Left colon (tissue), 2 donors: ENCODE measurements at places on chromosomes 6 and 20. TPM values are rescaled to one million over a fixed set of nuclear protein-coding genes. Genes with fewer than 3 reads are reported as not detected.
A peak's percentile ranks its signal among the peaks of the same experiment; 100 is the strongest.

The BPIFB1 gene
- total RNA-seq: not detected

DNA sequence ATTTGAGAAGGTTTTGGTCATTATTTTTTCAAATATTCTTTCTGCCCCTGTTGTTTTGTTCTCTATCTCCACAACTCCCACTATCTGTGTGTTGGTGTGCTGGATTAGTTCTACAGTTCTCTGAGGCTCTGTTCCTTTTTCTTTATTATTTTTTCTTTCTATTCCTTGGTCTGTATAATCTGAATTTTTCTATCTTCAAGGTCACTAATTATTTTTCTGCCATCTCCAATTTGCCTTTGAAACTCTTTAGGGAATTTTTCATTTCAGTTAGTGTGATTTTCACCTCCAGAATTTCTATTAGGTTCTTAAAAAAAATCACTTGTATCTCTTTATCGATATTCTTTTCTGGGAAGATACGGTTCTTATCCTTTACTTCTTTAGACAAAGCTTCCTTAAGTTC is 82.1 kb upstream of the GGTLC1 start:
- DNase-seq: no peak

The SLC22A16 gene
- total RNA-seq: not detected

DNA sequence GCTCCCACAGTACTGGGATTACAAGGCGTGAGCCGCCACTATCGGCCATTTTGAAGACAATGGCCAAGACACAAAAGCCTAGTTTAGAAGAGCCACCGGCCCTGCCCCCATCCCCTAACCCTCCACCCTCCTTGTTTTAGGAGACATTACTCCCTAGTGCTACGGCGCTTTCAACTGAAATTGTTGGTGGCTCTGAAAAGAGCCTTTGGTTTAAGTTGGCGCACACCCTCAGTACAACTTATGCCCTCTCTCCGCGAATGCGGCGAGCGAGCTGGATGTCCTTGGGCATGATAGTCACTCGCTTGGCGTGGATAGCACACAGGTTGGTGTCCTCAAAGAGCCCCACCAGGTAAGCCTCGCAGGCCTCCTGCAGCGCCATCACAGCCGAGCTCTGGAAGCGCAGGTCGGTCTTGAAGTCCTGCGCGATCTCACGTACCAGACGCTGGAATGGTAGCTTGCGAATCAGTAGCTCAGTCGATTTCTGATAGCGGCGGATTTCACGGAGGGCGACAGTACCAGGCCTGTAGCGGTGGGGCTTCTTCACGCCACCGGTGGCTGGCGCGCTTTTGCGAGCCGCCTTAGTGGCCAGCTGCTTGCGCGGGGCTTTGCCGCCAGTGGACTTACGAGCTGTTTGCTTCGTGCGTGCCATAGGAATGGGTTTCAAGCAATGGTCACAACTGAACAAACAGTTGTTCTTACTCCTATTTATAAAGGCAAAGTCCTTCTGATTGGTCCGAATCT is 114.9 kb upstream of the BTN3A2 start:
- DNase-seq: peak; percentile 77

DNA sequence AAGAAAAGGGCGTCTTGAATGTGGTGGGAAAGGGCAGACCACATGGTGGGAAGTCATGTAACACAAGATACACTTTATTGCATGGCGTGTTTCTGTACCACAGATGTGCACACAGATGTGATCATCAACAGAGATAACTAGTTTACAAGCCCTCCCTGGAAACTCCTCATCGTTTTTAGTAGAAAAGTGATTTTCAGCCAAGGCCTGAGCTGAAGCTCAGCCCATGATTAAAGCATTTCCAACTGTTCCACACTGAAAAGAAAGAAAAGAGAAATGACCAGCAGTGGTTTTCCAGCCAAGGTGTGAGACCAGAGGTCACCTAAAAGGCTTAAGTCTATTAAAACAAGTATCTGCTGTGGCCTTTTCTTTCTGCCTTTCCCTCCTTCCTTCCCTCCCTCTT is 463.9 kb upstream of the JAG1 start:
- DNase-seq: no peak

DNA sequence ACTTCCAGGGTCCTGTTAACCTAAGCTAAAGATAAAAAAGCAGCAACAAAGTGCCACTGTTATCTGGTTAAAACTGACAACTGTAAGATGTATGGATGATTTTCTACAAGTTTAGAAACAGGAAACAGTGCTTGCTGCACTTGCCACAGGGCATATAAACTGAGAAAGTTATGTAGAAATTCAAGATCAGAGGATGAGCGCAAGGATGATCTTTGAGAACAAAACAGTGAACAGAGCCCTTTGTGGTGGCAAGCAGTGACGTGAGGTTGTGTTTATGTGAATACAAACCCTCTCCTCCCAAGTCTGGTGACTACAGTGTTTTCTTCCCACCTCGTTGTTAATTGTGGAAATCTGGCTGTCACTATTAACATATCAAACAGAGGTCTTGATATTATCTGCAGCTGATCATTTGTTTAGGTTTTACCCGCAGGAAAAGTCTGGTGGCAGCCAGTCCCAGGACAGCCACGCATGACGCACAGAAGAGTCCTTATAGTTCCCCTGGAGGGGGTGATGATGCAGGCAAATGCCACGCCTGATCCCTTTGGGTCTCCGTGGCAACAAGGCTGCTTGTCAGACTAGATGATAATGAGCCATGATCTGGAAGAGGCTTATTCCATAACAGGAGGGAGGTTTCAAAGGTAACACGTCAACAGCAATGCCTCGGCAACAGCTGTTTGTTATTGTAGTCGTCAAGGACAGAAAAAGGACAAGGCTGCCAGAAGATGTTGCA is 43.1 kb upstream of the TNFAIP3 start:
- peak; percentile 66 for DNase-seq

DNA sequence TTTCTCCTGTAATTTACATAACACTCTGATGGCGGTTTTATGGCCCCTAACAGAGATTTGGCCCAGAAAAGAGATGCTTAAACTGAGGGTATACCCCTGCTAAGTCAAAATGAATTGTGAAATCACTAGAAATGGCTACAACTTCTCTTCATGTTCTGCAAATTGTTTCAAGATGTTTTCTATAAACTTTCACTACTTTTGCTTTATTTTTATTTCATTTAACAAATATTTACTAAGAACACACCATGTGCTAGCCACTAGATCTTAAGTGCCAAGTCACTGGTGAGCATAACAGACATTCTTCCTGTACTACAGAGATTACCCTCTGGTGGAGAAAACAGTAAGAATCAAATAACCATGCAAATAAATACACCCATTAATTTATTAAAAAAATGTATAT is 87.6 kb downstream of the KCNQ5 start:
- no peak for DNase-seq

DNA sequence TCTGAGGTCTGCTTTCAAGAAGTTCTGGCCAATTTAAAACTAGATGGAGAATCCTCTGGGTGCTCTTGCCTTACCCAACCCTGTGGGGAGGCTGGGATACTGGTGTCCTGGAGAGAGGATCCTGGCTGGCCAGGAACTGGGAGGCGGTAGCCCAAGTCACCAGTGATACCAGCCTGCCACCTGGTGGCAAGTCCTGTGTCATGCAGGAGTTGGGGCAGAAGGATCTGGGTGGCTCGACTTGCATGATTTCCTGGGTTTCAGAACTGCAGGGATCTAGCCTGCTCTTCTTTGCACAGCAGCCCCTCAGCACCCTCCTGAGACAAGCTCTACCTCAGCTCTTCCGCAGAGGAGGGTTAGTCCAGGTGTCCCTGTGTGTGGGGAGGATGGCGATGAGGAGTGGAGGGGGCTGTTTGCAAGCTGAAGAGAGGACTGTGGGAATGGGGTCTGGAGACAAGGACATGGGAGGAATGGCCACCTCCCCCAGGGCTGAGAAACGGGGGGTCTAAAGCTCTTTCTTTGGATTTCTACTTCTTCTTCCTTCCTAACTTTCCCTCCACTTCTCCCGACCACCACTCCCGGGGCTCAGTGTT is 4.2 kb downstream of the KCNK17 start:
- DNase-seq: peak; percentile 79

DNA sequence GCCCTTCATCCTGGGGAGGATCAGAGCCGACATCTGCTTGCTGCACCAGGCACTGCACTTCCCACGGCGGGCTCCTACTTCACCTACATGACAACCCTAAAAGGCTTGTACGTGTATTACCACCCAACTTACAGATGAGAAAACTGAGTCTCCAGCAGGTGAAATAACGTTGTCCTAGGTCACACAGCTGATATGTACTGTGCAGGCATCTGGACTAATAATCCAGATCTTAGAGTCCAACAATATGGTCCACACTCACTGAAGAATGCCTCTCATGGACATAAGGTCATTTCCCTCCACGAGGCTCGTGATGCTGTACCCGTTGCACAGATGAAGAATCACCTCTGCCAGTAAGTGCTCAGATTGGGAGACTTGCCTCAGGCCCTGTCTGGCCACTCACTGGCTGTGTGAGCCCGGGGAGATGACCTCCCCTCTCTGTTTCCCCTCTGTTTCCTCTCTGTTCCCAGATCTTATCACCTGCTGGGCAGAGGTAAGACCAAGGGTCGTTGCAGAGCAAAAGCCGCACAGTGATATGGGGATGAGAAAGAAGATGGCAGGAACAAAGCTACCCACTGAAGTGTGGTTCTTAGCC is 32.1 kb downstream of the TGM2 start:
- DNase-seq: peak; percentile 7

DNA sequence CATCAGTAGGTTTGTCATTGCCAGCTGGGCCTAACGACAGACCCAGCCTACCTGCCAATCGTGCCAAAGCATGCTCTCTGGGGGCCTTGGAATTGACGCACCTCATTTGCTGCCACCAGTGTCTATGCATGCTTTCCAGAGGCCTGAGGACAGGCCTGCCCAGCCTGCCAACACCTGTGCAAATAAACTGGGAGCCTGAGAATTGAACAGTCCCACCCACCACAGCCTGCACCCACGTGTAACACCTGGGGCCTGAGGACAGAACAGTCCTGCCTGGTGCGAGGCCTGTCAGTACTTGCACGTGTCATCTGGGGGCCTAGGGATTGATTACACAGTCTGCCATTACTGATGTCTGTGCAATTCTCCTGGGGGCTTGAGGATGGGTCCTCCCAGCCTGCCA is 6.2 kb upstream of the RNF217 start:
- DNase-seq: no peak

The TIAM2 gene
- 6.2 TPM for total RNA-seq

DNA sequence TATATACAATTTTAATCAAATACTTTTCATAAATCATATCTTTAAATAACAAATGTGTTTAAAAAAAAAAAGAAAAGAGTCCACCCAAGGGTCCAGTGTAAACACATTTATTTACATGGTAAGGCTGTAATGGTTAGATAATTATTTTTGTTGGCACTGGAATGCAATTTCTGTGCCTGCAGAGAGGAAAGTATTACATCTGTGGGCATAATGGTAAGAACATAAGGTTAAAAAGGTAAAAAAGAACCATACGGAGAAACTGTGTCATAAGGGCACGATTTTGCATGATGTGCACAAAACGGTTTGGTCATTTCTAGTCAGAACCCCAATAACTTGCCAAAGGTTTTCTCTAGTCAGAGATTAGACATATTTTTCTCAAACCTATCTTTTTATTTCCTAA is 54.3 kb downstream of the RWDD2A start:
- DNase-seq: no peak

- DNase-seq: peak; percentile 70
These were observed 177.0 kb downstream of the TTLL2 start for GRCh38 chr6:167501831-167502385.

The NNAT gene
- 3.4 TPM for total RNA-seq

DNA sequence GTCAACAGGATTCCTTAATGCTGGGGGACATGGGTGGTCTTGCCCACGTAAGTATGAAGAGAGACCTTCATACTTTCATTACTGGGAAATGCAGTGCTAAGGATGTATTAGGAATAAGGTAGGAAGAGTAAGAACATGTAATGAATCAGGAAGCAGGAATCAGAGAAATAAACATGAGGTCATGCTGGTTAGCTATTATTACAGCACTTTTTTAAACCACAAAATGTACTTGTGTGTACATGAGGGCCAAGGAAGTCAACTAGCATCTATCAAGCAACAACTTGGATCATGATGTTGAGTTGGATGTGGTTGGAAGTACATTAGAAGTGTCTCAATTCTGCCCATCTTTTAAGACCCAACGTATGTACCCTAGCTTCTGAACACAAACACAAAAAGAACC is 63.5 kb upstream of the E2F3 start:
- DNase-seq: no peak

GRCh38 chr20:56348746-56349145 is 10.0 kb upstream of the FAM210B start:
- DNase-seq: no peak

The MUCL3 gene
- total RNA-seq: not detected

DNA sequence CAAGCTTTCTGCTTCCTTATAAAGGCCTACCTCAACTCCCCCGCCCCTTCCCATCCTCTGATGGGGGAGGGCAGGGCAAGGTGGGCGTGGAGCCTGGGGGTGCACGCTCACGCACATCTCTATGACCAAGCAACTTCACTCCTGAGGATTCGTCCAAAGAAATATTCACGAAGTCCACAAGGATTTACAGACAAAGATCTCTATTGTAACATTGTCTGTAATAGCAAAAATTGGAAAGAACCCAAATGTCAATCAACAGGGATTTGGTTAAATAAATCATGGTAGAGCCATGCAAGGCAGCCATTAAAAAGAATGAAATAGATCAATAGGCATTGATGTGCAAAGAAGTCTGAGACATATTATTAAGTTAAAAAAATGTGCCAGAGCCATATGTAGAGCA is 130.4 kb upstream of the AFDN start:
- DNase-seq: no peak

GRCh38 chr6:38337819-38338465 is 301.8 kb downstream of the BTBD9 start:
- DNase-seq: no peak

- no peak for DNase-seq
These were observed 50.2 kb downstream of the STK35 start for GRCh38 chr20:2151858-2152281.

DNA sequence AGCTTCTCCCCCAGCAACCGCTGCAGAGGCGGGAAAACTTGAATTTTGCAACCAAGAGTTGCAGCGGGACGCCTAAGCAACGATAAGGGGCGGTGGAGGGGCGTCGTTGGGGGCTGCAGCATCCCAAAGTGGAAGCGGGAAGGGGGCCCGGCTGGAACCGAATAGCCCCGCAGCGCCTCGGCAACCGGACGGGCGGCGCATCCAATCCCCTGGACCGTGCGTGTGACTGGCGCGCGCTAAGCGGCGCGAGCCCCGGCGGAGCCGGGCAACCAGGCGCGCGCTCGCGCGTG is 670 bp upstream of the PARD6B start:
- no peak for DNase-seq

DNA sequence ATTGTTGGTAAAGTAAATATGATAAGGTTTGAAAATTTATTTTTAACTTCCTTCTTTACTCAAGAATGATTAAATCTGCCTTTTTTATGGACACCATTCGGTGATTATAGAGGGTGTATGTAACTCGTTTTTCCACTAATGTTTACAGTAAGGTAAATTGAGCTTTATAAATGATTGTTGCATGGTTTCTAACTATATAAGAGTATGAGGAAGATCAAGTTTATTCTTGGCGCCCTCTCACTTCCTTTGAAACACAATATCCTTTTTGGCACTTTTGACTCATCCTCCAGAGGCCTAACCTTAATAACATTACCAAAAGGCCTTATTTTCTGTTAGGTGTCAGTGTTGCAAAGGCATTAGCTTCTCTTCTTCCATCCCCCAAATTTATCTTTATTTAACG is 41.8 kb upstream of the MTRF1L start:
- no peak for DNase-seq

The ACTL10 gene
- 3.5 TPM for total RNA-seq
